ENCODE measurements at places on chromosomes 5 and 9. TPM values are rescaled to one million over a fixed set of nuclear protein-coding genes. Genes with fewer than 3 reads are reported as not detected.
A peak's percentile ranks its signal among the peaks of the same experiment; 100 is the strongest.

MTAP gene
- 22.5 TPM for total RNA-seq

- peaks cover 37% of the 10 kb centered on the region for H3K4me1 ChIP-seq
- no peaks in the 10 kb centered on the region for H3K27me3 ChIP-seq
- DNase-seq = no peak
- H3K36me3 ChIP-seq = no peaks in the 10 kb centered on the region
Measured at GRCh38 chr5:56476487-56476856, 243.3 kb upstream of the ANKRD55 start.

GRCh38 chr9:79567671-79568098 lies 4.1 kb upstream of the TLE4 start:
- H3K4me1 ChIP-seq = peaks cover 10% of the 10 kb centered on the region
- H3K27me3 ChIP-seq = peaks cover 26% of the 10 kb centered on the region
- no peak overlapping the region for H3K4me3 ChIP-seq
- no peak for DNase-seq
- no peaks in the 10 kb centered on the region for H3K36me3 ChIP-seq

DNA sequence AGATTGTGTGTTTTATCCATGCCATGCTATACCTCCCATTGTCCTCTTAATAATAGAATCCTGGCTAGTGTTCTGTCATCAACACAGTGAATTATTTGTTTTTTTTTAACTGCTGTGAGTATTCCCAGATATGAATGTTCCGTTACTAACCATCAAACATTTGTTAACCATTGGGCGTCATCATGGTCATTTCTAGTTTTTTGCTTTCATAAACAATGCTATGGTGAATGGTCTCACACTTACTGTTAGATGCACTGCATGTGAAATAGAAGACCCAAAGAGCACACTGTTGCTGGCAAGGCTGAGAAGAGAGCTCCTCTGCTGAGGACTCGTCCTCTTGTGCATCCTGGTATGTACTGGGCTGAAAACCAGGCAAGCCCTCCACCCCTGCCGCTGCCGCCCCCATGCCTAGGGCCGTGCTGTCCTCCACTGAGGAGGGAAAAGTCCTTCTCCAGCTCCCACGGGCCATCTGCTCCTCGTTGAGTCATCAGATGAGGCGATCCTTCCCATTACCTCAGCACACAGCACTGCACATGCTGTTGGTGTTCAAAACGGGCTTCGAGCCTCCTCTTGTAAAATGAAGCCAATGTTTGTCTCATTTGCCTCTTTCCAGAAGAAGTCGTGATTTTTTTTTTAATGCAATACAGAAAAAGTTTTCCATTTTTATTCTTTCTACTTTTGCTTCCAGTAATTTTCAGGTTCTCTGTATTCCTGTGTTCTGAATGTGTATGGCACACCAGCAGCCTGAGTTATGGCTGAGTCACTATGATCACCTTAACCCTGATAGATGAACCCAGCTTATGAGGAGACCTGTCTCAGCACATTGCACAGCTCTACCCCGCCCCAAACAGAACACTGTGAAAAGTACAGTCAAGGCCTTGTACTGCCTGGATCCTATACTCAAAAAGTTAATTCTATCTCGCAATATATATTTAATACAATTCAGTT lies 219.0 kb downstream of the AOPEP start:
- H3K27me3 ChIP-seq = no peaks in the 10 kb centered on the region
- no peaks in the 10 kb centered on the region for H3K36me3 ChIP-seq
- no peak overlapping the region for H3K27ac ChIP-seq
- H3K4me1 ChIP-seq = no peaks in the 10 kb centered on the region

GRCh38 chr9:71383308-71383940 lies 262.0 kb upstream of the TRPM3 start:
- no peak overlapping the region for H3K4me3 ChIP-seq
- no peaks in the 10 kb centered on the region for H3K36me3 ChIP-seq
- no peak for DNase-seq
- H3K27ac ChIP-seq = no peak overlapping the region

DNA sequence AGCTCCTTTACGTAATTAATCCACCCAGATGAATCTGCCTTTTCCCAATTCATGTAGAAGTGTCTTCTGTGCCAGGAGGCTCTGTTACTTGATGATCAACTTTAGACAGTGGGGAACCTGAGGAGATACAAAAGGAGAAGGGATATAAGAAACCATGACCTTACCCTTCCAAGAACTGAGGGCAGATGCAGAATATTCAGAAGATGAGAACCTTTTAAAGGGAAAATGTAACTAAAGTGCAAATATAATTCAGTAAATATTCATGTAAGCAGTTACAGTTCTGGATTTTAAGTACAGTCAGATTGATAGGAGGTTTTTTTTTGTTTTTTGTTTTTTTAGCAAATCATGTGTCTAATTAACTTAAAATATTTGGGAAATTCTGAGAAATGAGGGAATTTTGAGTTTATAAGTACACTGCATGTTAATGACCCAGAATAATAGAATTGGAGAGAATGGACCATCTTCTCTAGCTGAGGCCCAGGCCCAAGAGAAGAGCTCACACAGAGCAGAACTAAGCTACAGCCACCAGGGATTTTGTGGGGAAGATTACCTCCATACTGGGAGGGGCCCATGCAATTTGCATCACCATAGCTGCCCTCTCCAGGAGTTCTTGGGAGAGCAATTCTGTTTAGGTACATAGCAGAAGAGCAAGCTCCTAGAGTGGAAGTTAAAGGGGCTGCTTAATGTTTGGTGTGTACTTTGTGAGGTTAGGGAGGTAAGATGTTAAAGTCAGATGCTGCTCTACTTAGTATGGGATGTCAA lies 61.5 kb downstream of the SV2C start:
- no peak for DNase-seq
- no peak overlapping the region for H3K27ac ChIP-seq
- no peaks in the 10 kb centered on the region for H3K4me1 ChIP-seq
- H3K4me3 ChIP-seq = no peak overlapping the region

GRCh38 chr9:18526685-18527084 lies 52.7 kb downstream of the ADAMTSL1 start:
- DNase-seq = no peak
- H3K27me3 ChIP-seq = no peaks in the 10 kb centered on the region
- H3K4me3 ChIP-seq = no peak overlapping the region

- H3K27ac ChIP-seq = no peak overlapping the region
- DNase-seq = peak; percentile 42
- H3K27me3 ChIP-seq = peaks cover 7% of the 10 kb centered on the region
- H3K36me3 ChIP-seq = no peaks in the 10 kb centered on the region
Measured at GRCh38 chr9:90870621-90871326, 69.2 kb downstream of the SYK start.

GRCh38 chr9:69253057-69253456 lies 72.0 kb upstream of the ENTREP1 start:
- H3K4me1 ChIP-seq = no peaks in the 10 kb centered on the region
- no peak for DNase-seq
- H3K27ac ChIP-seq = no peak overlapping the region
- H3K36me3 ChIP-seq = peaks cover 17% of the 10 kb centered on the region
- no peak overlapping the region for H3K4me3 ChIP-seq
- no peaks in the 10 kb centered on the region for H3K27me3 ChIP-seq

GRCh38 chr5:14513266-14513665 lies 68.3 kb upstream of the OTULINL start:
- DNase-seq = no peak
- H3K36me3 ChIP-seq = no peaks in the 10 kb centered on the region
- no peaks in the 10 kb centered on the region for H3K4me1 ChIP-seq
- H3K27ac ChIP-seq = no peak overlapping the region
- H3K27me3 ChIP-seq = no peaks in the 10 kb centered on the region
- no peak overlapping the region for H3K4me3 ChIP-seq

RRAGA gene
- total RNA-seq = 36.0 TPM
